ENCODE measurements at places on chromosomes 11 and 22.

- DNase-seq, result no peak
Observed at GRCh38 chr11:102615077-102615893, 9.8 kb downstream of the MMP20 start.

- DNase-seq, result no peak
Observed at GRCh38 chr11:16252373-16252772, 104.0 kb downstream of the SOX6 start.

DNA sequence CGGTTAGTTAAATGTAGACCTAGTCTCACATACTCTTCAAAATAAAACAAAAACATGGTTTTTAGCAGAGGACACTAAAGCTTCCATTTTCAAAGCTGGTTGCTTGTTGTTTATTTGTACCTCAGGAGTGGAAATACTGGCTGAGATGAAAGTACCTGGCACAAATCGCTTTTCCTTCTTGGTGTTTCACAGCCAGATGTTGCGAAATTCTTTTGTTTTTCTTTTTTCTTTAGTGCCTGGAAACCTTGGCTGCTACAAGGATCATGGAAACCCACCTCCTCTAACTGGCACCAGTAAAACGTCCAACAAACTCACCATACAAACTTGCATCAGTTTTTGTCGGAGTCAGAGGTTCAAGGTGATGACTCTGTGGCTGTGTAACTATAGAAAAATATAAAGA, 48.3 kb downstream of the KREMEN1 start:
- no peak for DNase-seq

- DNase-seq, result no peak
Observed at GRCh38 chr11:83192606-83193245, 786 bp upstream of the ANKRD42 start.

- no peak for DNase-seq
Observed at GRCh38 chr11:82944198-82944597, 42.7 kb downstream of the DDIAS start.

- DNase-seq, result no peak
Observed at GRCh38 chr11:18071098-18071705, 25.1 kb upstream of the TPH1 start.

- no peak for DNase-seq
Observed at GRCh38 chr11:82733444-82734119, at the start of gene FAM181B. TSS of gene FAM181B (minus strand) at chr11:82733864. CDS start at chr11:82733729, 135 bp downstream.

- DNase-seq, result no peak
Observed at GRCh38 chr11:44987506-44987905, 36.8 kb upstream of the TP53I11 start.

DNA sequence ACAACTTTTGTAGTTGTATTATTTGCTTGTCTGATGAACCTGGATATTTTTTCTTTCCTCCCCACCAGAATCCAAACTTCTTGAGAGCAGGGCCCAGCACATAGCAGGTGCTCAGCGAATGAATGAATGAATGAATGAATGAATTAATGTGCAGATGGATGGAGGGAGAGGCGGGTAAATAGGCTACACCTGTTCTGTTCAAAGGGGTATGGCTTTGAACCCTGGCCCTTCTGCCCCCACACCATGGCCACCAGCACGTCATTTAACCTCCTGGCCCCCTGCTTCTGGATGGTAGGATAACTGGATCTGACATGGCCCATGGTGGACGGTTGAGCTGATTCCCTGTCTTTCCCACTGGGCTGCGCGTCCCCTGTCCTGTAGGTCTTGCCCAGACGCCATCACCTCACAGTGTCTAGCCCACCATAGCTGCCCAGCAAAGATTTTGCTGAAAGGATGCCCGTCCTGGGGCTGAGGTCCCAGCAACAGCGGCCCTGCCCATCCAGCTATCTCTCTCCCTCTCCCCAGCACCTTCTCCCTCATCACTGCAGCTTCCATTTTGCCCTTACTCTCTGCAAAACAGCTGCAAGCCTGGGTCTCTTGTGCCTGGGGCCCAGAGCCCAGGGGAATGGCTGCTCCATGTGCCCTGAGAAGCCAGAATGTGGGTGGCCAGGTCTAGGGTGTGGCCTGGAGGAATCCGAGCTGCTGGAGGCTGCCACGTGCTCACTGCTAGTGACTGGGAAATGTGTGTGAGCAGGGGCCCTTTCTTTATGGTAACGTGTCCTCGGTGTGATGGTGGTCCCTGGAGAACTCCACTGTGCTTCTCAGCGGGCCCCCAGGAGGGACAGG, 49.3 kb upstream of the LINC01488 start:
- DNase-seq, result no peak

DNA sequence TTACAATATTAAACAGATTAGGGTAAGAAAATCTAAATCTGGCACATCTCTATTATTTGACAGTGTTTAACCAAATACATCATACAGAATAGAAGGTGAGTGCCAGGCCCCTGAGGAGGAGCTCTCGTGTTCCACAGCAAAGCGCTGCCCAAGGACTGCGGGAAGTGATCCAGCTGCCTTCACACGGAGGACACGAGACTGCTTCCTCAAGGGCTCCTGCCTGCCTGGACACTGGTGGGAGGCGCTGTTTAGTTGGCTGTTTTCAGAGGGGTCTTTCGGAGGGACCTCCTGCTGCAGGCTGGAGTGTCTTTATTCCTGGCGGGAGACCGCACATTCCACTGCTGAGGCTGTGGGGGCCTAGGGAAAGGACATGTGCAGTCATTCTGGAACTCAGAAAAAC, 71.1 kb downstream of the NCAPD3 start:
- no peak for DNase-seq

- DNase-seq, result no peak
Observed at GRCh38 chr11:93025558-93026255, 56.3 kb downstream of the MTNR1B start.

GRCh38 chr11:82996966-82997606, 74.6 kb downstream of the RAB30 start:
- no peak for DNase-seq
